ENCODE measurements at places on chromosomes 1 and 21.
A peak's percentile ranks its signal among the peaks of the same experiment; 100 is the strongest.

DNA sequence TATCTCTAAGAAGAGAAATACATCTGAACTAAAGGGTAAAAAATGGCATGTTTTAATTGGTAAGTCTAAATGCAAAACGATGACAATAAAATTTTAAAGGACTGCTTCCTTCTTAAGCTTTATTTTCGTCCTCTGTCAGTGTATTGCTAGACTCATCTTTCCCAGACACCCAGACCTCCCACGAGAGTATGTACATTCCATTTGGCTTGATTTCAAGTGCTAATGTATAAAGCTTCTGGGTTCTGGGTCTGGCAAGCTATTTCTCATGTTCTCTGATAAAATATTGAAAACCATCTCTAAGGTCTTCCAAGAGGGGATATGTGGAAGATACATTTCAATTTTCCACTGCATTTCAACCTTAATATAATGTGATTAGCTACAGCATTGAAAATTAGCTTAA lies 24.6 kb upstream of the SLC2A1 start:
- no peak for DNase-seq

DNA sequence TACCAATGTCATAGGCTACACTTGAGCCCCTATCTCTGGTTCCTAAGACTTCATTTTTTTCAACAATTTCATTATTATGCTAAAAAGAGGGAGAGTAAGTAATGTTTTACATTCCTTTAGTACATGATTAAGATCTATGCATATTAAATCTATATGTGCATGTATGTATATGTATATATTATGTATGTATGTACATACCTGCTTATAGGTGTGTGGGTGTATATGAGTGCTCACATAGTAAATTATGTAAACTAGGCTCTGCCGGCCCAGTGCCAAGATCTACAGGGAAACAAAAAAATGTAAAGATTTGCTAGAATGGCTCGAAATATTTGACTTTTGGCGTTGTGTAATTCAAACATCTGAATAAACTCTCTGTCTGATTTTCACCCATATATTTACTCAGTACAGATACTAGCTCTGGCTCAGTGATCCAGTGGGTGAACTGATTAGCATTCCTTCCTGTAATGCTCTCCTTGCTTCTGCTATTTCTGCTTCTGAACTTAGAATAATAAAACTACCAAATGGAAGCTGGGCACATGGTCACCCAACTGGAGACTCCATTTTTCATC lies 113.1 kb upstream of the FGGY start:
- no peak for DNase-seq

DNA sequence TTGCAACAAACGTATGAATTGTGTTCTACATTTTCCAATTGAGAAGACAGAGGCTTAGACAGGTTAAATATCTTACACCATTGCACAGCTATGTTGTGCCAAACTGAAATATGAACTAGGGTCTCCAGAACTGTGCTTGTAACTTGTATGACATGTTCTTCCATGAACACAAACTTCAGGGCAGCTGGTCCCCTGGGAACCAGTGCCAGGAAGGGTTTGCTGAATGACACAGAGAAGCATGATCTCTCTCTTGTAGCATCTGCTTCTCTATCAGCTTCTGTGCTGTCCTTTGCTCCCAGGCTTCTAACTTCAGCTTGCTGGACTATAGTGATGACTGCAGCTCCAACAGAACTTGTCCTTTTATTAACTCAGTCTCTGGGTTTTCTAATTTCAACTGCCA lies 385.5 kb downstream of the SIPA1L2 start:
- DNase-seq: no peak

- DNase-seq: no peak
These were observed 15.2 kb downstream of the C21orf58 start for GRCh38 chr21:46308431-46308830.

GRCh38 chr1:179251675-179252074 lies 22.2 kb upstream of the ABL2 start:
- no peak for DNase-seq

DNA sequence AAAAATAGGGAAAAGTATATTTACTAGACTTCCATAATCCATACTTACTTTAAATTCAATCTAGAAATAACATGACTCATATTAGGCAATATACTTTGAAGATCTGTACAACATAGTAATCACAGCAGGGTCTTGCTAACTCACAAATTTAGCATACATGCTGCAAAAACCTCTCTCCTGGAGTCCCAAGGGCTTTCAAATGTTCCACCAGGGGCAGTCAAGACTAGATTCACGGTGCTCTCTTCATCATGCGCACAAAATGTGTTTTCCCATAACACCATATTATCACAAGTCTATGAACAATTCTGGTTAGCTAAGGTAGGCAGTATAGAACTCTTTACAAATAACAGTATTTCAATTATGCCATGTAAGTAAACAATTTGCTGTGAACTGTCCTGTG lies 45.8 kb downstream of the SSX2IP start:
- DNase-seq: no peak

DNA sequence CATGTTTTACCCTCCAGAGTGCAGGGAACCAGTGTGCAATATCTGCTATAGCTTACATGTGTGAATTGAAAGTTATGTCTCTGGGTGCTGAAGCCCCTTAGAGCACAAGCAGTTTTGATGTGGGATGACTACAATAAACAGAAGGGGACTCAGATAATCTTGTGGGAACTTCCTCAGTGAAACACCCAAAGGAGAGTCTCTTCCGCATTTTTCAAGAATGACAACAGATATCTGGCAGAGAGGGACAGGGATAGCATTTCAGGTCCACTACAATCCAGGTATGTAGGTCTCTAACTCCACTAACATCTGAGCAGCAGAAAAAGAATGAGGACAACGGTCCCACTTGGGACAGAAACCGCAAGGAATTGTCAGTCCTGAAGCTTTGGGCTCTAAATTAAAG lies 67.6 kb upstream of the PDE4B start:
- no peak for DNase-seq

DNA sequence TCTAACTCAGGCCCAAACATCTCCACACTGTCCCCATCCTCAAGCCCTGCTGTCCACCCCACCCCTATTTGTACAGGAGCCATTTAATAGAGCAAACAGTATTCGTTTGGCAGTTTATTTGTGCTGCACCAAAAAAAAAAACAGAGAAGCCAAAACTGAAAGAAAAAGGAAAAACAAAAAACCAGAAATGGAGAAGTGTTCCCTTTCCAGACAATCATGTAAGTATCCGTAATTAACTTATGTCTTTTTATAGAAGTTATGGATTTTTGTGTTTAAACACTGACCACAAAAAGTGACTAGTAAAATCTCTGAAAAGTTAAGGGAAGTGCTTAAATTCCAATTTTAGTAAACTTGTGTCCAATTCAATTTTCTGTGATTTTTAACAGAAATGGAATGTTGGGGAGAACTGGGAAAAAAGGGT lies 40.4 kb upstream of the ZBTB18 start:
- no peak for DNase-seq

DNA sequence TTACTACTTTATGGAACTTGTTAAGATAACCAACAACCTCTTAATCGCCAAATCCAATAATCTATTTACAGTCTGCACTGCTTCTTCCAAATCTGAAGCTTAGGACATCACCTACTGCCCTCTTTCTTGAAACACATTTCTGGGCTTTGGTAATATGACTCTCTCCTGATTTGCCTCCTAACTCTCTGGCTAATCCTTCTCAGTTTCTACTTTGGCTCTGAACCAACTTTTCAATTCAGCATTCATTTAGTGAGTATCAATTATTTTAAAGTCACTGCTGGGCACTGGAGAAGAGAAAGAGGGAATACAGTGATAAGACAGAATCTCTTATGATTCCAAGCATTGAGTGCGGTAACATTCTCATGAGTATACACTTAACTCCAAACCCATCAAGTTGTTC lies 275.0 kb downstream of the AKT3 start:
- no peak for DNase-seq

DNA sequence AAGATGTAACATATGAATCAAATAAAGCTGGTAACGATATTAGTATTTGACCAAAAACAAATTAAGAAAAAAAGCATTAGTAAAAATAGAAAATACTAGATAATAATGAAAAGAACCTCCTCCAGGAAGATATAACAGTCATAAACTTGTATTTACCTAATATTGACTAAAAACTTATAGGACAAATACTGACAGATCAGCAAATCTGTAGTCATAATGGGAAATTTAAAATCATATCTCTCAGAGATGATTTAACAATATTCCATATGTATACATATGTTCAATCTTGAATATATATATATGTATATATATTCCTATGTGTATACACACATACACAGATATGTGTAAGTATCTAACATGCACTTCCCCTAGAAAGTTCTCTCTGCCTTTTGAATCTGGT lies 52.0 kb upstream of the FGGY start:
- DNase-seq: no peak

DNA sequence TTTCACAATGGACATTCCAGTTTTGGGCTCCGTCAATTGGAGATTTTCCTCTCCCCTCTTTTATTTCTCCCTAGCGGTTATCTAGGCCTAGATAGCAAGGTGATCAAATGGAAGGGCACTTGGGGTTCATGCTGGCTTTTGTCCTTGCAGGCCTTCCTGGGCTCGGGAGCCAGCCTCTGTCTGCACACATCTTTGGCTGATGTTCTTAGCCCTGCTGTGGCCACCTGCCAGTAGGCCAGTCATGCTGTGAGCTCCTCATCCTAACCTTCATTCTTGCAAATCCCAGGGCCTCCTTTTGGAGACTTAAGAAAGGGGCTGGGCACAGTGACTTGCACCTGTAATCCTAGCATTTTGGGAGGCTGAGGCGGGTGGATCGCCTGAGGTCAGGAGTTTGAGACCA lies 13.5 kb downstream of the TIE1 start:
- DNase-seq: no peak

GRCh38 chr1:25590096-25590824 lies 26.3 kb upstream of the MAN1C1 start:
- no peak for DNase-seq

DNA sequence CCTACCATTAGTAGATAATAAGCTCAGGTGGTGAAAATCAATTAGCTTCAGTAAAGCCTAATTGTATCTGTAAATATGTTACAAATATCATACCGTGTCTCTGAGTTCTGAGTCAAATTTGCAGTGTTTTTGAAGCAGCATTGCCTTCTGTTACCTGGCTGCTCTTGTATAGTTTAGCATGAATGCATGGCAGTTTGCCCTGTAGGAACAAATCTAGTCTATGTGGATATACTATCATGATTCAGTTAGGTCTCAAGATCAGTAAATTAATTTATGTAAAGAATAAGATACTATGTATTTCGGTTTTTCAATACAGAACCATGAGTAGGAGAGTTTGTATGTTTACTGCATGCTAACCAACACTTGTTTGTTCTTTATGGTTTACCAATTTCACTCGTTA lies 240.6 kb upstream of the C1orf105 start:
- no peak for DNase-seq

- DNase-seq: peak; percentile 85
These were observed 55.3 kb downstream of the CDC7 start for GRCh38 chr1:91555821-91556531.

DNA sequence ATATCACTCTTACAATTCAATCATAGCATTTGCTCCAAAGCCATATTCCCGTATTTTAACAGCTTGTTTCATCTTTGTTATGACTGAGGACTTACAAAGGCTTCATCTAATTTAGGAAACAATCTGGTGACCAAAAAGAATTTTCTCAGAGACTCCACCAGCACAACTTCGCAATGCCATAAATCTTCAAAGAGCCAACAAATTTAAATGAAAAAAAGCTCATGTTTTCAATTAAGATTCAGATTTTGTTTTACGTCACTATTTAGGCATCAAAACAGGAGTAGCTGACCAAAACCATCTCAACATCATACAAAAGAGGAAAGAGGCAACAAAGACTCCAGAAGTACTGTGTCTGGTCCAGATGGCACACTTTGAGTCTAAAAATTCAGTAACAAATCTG lies 373.3 kb downstream of the TTLL7 start:
- DNase-seq: no peak

- DNase-seq: no peak
These were observed 10.5 kb downstream of the AIM2 start for GRCh38 chr1:159066108-159066507.

DNA sequence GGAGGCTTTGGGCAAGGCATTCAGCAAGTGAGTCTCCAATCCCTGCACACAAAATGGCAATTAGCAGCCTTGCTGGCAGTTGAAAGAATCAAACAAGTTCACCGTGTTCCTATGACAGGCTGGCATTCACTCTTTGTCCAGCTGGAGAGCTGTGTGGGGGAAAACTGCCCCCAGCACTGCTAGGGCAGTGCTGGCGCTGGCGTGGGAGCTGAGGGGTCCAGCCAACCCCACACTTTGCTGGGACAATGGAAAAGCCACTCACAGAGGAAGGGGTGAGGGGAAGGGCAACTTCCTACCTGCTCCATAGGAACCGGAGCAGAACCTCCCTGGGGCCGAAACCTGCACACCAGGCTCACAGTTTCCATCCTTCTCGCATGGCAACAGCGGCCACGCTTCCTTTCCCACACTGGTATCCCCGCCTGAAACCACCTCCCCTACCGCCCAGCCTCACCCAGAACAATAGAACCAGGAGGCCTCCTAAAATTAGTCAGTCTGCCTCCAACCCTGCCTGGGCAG lies 26.7 kb upstream of the KCNN3 start:
- DNase-seq: no peak

- DNase-seq: no peak
These were observed 109.8 kb downstream of the RIPK4 start for GRCh38 chr21:41656946-41657525.

GRCh38 chr1:20551161-20551560 lies 1.2 kb upstream of the FAM43B start:
- DNase-seq: no peak

GRCh38 chr1:185608177-185608576 lies 126.0 kb upstream of the HMCN1 start:
- DNase-seq: no peak

DNA sequence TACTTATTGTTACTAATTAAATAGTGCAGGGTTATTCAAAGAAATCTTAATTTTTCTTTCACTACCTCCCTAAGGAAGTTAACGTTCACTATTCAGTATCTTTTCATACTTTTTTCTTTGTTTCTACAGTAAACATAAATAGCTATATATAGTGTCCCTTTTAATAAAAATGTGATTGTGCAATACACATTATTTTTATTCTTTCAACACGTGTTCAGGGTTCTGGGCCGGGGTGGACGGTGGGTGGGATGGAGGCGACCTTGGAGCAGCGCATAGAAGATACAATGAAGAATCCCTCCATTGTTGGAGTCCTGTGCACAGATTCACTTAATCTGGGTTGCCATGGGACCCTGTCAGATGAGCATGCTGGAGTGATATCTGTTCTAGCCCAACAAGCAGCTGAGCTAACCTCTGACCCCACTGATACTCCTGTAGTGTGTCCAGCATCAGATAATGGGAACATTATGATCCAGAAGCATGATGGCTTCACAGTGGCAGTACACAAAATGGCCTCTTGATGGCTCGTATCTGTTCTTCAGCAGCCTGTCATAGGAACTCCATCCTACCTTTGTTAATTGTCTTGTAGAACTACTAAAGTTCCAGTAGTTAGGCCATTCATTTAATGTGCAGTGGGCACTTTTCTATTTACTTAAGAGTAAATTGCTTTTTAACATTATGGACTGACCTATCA lies 155.9 kb upstream of the L1TD1 start:
- no peak for DNase-seq

GRCh38 chr1:20322825-20323612 lies 32.3 kb downstream of the VWA5B1 start:
- DNase-seq: no peak
